ENCODE measurements at places on chromosomes 1 and 21.
A peak's percentile ranks its signal among the peaks of the same experiment; 100 is the strongest.

GRCh38 chr1:168085401-168085872 lies 51.3 kb downstream of the GPR161 start:
- no peak for DNase-seq

DNA sequence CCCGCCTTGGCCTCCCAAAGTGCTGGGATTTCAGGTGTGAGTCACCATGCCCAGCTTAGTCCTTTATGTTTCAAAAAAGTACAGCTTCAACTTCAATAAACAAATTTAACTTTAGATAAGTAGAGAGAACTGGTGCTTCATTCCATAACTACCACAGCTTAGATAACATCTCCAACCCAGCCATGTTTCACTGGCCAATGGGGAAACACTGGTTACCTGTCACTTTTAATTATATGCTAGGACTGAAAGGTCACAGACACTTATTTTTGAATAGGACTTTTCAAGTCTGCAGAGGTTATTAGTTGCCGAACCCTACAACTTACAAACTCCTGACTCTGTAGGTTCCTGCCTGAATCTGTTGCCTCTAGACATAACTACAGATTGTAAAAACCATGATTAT lies 56.5 kb upstream of the ST6GALNAC3 start:
- DNase-seq: no peak

- no peak for DNase-seq
Observed at GRCh38 chr1:115145226-115145625, 55.9 kb upstream of the TSPAN2 start.

DNA sequence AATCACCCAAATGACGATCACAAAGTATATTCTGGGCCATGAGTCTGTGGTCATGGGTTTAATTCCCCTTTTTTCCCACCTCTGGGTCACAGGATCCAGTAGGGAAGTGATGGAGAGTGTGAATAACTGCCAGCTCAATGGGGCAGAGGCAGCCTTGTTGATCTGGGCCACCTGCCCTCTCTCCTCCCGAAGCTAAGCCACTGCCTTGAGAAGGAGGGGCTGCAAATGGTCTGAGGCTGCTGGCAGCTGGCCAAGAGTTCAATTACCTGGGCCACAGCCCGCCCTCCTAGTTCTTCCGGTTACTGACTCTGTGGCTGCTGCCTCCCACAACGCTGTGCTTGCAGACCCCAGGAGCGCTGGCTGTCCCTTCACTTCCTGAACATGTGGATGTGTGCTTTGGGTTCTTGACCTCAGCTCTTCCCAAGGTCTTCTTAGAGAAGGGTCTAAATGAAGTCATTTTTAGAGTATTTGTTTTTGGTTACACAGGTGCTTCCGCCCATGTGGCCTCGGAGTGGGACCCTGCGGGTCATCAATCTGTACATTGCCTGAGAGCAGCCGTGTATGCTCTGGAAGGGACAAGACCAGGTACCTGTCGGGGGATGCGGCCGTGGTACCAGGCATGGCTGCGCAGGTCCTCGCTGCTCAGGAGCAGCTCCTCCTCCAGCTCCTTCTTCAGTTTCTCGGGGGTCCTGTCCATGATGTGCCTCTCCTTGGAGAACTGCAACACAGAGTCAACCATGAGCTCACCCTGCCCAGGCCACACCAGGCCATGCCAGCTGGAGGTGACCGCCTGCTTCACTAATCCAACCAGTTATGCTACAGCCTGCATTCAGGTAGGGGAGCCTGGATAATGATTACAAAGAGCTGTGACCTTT lies 89.7 kb downstream of the BCAR3 start:
- peak; percentile 64 for DNase-seq

- DNase-seq: no peak
Observed at GRCh38 chr1:83777758-83778101, 221.2 kb downstream of the TTLL7 start.

DNA sequence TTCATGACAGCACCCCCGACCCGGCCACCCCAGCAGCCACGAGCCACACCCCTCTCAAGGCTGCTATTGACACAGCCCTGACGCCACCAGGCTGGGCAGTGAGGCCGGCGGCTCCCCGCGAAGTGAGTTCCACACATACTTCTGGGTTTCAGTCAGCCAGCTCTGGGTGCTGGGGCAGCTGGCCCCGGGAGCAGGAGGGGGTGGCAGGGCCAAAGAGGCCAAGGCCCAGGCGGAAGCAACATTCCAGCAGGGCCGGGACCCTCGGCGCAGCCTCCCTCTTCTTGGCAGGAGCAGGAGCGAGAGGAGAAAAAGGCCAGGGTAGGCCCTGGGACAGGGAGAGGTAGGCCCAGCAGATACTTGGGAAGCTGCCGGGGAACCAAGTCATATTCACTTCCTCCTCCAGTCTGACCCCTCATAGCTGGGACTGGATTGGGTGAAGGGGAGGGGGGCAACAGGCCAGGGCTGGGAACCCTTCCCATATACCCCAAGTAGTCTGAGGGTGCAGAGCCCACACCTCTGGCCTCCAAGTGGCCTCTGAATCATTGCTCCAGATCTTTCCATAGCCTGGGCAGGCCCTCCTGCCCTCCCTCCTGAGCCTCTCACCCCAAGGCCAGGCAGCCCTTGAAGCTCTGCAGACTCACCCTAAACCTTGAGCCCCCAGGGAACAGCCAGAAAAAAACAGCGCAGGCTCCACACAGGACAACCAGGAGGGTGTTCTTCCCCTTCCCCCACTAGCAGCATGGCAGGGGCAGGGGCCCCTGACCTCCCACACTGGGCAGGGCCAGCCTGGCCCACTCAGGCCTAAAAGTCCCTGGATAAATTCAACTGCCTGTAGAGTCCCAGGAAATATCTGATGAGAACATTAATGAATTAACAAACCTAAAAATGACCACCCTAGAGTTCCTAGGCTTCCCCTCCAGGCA lies 5.7 kb downstream of the HSPG2 start:
- no peak for DNase-seq

DNA sequence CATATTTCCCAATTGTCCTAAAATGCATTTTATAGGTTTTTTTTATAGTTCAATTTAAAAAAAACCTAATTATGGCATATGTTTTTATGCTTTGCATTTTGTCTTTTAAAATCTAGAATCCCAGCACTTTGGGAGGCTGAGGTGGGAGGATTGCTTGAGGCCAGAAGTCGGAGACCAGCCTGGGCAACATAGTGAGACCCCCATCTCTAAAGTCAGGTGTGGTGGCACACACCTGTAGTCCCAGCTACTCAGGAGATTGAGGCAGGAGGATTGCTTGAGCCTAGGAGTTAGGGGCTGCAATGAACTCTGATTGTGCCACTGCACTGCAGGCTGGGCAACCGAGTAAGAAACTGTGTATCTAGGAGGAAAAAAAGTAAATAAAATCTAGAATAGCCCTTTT lies 137.2 kb upstream of the POU3F1 start:
- DNase-seq: no peak

DNA sequence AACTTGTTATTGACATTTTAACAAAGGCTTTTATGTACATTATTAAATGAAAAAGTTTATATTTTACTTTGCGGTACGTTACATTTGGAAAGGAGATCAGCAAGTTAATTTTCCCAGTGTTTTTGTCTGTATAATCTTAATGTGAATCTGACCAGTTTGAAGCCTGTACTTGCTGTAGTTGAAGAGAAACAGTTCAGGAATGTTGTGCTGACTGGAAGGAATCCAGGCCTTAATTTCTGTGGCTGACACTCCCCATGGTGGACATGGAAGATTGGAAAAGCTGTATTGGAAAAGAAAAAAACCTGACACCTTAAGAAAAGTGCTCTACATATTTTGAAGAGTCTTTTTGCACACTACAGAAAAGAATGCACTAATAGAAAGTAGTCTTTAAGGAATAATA lies 15.5 kb downstream of the LEPR start:
- DNase-seq: no peak

DNA sequence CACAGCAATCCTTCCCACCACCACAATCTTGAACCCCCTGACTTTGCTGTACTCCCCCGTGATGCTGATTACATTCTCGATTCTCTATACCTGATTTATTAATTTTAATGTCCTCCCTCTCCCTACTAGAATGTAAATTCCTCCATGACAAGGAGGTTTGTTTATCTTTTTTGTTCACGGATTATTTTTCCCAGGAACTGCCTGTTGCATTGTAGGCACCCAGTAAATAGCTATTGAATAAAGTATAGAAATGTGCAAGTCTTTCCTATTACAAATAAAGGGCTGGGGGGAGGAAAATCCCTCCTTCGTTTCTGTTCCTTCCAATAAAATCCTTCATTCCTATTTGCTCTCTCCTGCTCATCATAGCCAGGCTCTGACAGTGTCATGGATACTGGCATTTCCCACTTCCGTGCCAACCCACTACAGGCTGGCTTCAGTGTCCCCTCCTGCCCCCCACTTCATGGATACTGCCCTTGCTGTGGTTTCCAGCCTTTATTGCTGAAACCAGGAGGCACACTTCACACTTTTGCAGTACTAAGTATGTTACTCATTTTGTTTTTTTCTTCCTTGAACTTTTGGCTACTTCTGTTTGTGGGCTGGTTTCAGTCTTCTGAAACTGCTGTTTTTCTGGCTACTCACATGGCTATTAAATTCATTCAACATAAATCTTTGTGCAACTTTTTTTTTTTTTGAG lies 7.5 kb downstream of the KIF1B start:
- no peak for DNase-seq

GRCh38 chr1:98700228-98700627 lies 38.7 kb downstream of the SNX7 start:
- no peak for DNase-seq

GRCh38 chr1:80656641-80657040 lies 1144.1 kb upstream of the ADGRL2 start:
- DNase-seq: no peak

GRCh38 chr1:207839083-207839413 lies 71.9 kb downstream of the CD34 start:
- DNase-seq: no peak

GRCh38 chr1:197706601-197707000 lies 68.7 kb downstream of the DENND1B start:
- no peak for DNase-seq

- no peak for DNase-seq
Observed at GRCh38 chr1:202143011-202143767, 1.3 kb downstream of the ARL8A start.

DNA sequence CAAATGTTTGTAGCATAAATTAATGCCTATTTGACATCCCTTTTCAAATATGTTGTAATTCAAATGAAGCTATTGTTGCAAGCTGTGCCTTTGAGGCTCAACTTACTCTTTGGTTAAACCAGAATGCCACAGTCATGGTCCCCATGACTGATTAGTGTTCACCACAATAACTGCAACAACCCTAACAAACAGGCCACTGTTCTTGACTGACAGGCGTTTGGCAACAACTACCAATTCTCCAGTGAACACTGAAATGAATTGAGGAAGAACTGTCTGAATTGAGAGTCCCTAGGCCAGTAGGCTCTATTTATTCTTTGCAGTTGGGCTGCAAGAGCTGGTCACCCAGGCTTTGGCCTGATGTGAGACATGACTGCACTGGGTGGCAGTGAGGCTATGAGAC lies 6.6 kb upstream of the TMEM167B start:
- no peak for DNase-seq

DNA sequence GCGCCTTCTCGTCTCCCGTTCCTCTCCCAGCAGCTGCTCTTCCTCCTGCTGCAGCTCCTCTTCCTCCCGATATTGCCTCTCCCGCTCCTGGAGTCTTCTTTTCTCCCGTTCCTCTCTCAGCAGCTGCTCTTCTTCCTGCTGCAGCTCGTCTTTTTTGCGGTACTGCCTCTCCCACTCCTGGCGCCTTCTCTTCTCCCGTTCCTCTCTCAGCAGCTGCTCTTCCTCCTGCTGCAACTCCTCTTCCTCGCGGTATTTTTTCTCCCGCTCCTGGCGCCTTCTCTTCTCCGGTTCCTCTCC lies 5.3 kb downstream of the TCHH start:
- DNase-seq: no peak

DNA sequence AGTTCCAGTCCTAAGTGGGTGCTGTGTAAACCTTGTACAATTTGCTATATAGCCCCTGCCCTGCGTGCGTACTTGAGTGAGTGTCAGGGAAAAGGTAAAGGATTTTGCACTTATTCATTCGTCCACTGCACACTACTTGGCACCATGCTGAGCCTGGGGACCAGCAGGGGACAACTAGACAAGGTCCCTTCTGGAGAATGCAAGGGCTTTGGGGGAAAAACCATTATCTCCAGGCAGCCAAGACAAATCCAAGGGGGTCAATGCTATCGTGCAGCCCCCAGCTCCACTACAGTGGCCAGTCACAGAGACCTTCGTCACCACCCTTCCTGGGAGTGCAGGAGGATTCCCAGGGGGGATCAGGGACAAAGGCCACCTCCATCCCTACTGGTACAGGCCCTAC lies 39.7 kb downstream of the MATN1 start:
- no peak for DNase-seq

GRCh38 chr1:220347654-220348175 lies 75.5 kb upstream of the RAB3GAP2 start:
- no peak for DNase-seq

DNA sequence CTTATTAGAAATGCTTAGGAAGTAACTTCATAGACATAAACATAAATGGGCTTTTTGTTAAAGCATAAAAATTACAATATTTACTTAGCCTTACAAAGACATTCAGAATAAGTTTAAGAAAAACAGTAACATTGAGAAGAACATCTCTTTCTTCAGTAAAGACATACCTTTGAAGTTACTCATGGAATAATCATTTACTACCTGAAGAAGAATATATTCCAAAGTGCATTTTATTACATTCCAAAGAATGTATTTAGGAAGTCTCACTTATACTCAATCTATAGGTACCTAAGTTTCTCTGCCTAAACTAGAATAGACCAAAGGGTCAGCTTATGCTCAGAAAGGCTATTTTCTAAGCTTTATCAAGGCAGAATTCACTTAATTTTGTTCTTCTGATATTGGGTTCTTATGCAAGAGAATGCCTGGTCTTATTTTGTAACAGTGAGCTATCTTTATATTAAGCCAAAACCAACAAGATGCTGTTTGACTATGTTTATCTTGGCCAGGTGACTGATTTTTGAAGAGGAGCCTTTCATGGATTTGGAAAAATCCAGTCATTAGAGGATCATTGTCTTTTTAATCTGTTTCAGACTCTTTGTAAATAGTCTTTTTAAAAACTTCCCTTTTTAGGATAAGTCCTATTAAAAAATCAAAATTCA lies 110.1 kb downstream of the OLFML2B start:
- DNase-seq: no peak

- no peak for DNase-seq
Observed at GRCh38 chr21:16079830-16080229, 350.0 kb downstream of the USP25 start.

- no peak for DNase-seq
Observed at GRCh38 chr1:116679091-116679827, 11.7 kb upstream of the IGSF3 start.

DNA sequence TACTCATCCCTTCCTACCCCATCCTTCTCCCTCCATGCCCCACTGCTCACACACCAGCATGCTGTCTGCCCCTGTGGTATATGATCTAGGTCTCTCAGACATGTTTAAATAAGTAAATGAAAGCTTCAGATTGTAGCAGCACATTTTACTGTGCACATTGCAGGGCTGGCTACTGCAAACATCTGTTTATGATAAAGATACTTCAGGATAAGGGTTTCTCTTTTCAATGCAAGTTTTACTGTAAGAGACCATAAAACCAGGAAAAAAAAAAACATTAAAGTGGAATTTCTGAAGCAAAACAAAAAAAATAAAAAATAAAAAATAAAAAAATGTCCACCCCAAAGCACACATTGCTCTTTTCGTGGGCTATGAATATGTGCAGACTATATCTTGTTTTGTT lies 184.4 kb downstream of the USH2A start:
- DNase-seq: no peak

- no peak for DNase-seq
Observed at GRCh38 chr1:205047764-205048231, 4.8 kb downstream of the CNTN2 start.

- DNase-seq: peak; percentile 76
Observed at GRCh38 chr21:41121785-41122415, 46.1 kb upstream of the BACE2 start.

GRCh38 chr1:239868058-239868832 lies 223.4 kb upstream of the FMN2 start:
- no peak for DNase-seq

Measured in activated CD8-positive, alpha-beta memory T cell treated with anti-CD3 and anti-CD28 coated beads for 24 hours (primary cell).